ENCODE measurements at places on chromosomes 3 and 15.
A peak's percentile ranks its signal among the peaks of the same experiment; 100 is the strongest.

GRCh38 chr3:127452321-127452821, 138.2 kb downstream of the TPRA1 start:
- DNase-seq, result no peak

- no peak for DNase-seq
These were observed 130.8 kb downstream of the NEO1 start for GRCh38 chr15:73183071-73183470.

DNA sequence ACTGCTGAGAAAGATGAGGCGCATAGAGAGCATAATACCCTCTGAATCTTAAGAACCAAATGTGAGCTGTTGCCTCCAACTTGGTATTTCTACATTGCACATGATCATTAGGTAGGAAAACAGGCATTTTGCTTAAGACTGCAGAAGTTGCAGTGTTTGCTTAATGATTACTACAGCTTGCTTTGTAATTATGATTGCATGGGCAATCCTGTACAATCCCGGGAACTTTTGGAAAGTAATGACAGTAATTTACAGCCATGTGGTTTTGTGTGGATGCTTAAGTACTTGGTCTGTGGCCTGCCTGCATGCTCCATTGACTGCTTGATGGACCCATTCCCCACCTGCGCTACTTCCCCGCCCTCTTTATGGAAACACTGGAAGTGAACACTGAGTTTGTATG, 301.1 kb downstream of the DIPK2A start:
- DNase-seq, result no peak

DNA sequence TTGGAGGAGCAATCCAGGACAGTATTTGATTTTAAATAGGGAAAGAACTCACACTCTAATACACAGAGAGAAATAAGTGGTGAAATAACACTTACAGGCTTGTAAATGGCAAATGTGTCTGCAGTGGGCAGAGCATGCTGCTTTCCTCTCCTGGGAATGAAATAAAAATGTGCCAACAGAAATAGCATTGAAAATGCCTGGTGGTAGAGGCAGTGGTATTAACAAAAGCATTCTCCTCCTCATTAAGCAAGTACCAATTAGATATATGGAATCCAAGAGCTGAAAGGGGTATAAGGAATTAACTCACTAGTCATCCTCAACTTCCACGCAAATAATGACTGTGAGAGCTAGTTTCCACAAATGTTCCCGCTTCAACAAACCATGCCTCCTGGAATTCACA, 364.1 kb upstream of the KCNMB2 start:
- DNase-seq, result no peak

GRCh38 chr15:96020133-96020532, 310.4 kb upstream of the NR2F2 start:
- DNase-seq, result no peak

DNA sequence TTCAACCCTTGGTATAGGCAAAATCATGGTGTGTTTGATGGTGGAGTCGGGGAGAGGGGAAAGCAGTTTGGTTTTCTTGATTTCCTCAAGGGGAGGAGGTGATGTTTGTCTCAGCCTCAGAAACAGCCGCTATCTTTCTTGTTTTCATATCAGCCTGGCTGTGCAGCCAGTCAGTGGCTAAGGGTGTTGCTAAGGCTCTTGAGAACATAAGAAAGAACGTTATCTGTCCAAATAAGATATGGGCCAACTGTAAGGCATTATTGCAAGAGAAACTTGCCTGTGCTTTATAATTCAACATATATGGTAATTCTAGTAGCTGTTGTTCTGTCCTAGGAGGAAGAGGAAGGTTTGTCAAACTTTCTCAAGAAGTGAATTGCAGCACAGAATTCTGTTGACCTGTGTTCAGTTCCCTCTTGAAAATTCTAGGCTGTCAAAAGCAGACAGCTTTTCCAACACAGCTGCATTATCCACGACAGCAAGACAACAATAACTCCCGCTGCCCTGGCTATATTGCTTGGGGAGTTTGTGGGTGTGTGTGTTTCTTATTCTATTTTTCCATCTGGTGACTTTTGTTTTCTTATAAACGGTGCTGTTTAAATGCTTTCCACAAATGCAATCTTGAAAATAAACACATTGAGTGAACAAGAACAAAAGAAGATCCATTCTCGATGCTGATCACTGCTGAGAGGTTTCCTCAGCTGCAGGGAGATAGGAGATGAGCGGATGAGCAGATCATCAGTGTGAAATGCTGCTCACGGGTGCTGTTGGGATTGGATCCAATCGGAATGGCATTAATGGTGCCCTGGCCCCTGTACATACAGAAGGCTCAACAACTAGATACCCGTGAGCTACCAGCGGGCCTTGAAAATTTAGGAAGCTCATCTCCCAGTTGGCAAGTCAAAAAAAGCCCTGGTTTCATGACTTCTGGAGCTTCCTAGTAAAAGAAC, 90.8 kb upstream of the TNFAIP8L3 start:
- no peak for DNase-seq

DNA sequence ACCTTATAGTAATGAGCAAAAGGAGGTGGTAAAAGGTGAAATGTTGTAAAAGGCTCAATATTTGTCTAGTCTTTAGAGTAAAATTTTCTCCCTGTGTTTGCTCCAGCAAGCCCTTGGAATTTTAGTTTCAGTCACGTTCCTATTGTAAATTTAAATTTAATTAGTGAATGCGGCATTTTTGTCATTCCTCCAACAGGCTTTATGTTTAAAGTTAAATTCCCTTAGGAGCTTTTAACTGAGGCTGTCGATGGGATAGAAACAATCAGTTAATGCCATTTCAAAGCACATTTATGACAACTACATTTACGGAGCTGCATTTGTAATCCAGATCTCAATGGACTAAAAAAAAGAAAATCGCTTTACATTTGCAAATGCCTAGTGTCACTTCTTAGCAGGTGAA, 868 bp upstream of the GADL1 start:
- DNase-seq, result no peak

DNA sequence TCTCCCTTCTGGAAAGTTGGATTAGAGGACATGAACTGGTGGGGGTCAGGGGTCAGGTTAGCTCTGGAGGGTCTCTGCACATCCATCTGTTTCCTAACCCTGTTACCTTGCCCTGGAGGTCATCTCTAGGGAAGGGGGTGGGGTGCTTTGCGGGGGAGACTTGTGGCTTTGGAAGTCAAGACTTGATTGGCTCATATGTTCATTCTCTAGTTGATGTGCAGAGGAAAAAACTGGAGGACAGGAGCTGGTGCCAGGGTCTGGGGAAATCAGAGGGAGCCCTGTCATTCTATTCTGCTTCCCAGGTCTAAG, 42.9 kb upstream of the ROPN1 start:
- DNase-seq, result no peak

- no peak for DNase-seq
These were observed 2.3 kb upstream of the FAM43A start for GRCh38 chr3:194683380-194683779.

- DNase-seq, result no peak
These were observed 81.4 kb downstream of the CGNL1 start for GRCh38 chr15:57457726-57458125.

GRCh38 chr3:133820129-133820528, 14.5 kb downstream of the SRPRB start:
- no peak for DNase-seq

- no peak for DNase-seq
These were observed 161.6 kb downstream of the OSBPL10 start for GRCh38 chr3:31819441-31819840.

DNA sequence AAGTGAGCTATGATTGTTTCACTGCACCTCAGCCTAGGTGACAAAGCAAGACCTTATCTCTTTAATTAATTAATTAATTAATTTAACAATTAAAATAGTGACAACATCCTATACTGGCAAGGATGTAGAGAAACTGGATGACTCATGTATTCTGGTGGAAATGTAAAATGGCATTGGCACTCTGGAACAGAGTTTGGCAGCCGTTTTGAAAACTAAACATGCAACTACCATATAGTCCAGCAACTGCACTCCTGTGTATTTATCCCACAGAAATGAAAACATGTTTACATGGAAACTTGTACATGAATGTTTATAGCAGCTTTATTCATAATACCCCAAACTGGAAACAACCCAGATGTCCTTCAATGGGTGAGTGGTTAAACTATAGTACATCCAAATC, 56.6 kb downstream of the ANP32A start:
- no peak for DNase-seq

GRCh38 chr3:48426944-48427629, 2.8 kb downstream of the PLXNB1 start:
- DNase-seq, result no peak

DNA sequence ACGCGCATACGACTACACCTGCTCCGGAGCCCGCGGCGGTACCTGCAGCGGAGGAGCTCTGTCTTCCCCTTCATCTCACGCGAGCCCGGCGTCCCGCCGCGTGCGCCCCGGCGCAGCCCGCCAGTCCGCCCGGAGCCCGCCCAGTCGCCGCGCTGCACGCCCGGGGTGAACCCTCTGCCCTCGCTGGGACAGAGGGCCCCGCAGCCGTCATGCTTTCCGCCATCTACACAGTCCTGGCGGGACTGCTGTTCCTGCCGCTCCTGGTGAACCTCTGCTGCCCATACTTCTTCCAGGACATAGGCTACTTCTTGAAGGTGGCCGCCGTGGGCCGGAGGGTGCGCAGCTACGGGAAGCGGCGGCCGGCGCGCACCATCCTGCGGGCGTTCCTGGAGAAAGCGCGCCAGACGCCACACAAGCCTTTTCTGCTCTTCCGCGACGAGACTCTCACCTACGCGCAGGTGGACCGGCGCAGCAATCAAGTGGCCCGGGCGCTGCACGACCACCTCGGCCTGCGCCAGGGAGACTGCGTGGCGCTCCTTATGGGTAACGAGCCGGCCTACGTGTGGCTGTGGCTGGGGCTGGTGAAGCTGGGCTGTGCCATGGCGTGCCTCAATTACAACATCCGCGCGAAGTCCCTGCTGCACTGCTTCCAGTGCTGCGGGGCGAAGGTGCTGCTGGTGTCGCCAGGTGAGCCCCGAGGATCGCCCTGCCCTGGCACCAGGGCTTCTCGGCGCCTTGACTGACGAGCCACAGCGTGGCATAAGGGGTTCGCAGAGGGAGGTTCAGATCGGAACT, 420 bp downstream of the SLC27A2 start:
- peak; percentile 80 for DNase-seq

DNA sequence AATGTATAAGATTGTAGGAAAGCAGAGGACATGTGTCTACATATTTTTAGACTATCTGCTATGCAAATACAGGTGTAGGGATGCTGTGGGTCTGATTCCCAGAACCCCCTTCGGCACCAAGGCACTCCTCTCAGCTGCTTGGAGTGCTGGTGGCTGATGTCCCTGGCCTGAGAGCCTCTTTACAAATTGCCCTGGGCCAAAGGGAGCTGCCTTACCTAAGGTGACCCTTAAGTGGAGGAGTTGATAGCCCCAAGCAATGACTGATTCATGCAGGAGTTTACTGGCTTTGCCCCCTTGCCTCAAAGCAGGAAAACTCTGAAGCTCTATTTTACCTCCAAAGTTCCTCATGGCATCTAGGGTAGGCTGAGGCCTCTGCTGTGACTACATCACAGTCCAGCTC, 83.0 kb downstream of the ZNF385D start:
- no peak for DNase-seq

DNA sequence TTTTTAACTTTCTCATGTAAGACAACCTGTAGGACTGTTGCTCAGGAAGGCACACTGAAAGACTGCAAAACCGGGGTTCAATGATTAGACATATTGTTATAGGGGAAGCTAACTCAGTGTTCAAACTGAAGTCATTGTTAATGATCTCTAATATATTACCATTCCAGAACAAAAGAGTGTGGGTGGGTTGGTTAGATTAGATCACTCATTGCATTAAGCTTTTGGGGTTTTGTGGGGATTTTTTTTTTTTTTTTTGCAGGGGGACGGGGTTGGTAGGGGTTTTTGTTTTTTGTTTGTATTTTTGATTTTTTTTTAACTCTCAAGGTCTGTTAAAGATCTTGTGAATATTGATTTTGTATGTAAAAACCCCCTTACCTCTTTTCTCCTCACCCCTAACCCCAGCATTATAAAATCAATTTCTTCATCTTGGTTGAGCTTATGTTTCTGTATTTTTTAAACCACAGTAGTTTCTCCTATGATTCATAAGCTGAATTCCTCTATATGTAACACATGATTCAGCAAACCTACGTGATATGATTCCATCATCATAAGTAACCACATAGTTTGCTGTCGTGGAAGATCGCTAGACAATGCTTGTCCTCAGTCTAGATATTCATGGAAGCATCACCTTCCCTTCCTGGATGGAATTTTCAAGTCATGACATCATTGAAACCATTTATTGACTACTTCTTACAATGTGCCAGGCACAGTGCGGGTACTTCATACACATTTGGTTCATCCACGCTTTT, 544.1 kb upstream of the MDFIC2 start:
- DNase-seq, result no peak

GRCh38 chr3:24290596-24290995, 204.1 kb downstream of the THRB start:
- no peak for DNase-seq

GRCh38 chr3:141103067-141103466, 51.9 kb downstream of the SPSB4 start:
- DNase-seq, result no peak

- DNase-seq, result no peak
These were observed 173.7 kb downstream of the CDIN1 start for GRCh38 chr15:36753173-36753572.

GRCh38 chr3:181369637-181370036, 342.1 kb upstream of the SOX2 start:
- DNase-seq, result no peak

DNA sequence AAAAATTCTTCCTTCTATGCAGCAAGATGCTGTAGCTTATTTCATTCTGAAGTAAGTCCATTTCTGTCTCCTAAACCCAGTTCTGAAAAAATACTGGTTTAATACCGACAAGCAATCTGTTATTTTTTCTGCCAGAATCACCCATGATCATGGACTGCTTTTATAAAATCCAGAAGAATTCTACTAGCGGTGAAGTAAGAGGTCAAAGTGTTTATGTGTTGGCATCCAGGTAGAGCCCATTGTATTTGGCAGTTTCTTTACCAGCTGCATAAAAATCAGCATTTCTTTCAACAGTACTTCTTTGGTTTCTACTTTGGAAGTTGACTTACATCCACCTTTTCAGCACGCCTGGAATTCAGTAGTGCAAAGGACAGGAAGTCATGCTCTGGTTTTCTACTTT, 484.8 kb downstream of the NAALADL2 start:
- no peak for DNase-seq

DNA sequence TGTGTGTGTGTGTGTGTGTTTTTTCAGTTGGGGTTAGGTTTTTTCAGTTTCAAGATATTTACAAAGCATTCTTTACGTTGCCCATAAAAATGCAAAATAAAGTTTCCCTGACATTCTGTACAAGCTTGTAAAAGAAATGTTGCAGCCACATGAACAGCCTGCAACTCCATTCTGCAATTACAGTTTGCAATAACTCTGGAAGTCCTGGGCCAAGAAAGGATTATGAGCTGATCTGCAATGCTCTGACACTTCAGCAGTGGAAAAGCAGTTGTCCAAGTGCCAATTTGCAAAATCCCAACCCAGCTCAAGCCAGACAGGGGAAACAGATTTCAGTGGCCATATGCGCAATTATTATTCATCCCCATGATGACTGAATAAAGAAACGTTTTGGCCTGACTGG, 322.1 kb downstream of the MEX3B start:
- no peak for DNase-seq

GRCh38 chr3:161649900-161650484, 153.4 kb downstream of the OTOL1 start:
- no peak for DNase-seq

- no peak for DNase-seq
These were observed 40.4 kb downstream of the SRP14 start for GRCh38 chr15:39998511-39999077.

GRCh38 chr15:74108111-74108510, 22.3 kb upstream of the ISLR2 start:
- DNase-seq, result no peak

All from GM13976 (cell line).